Calu3 (cell line): ENCODE measurements at places on chromosomes 11 and 22. TPM values are rescaled to one million over a fixed set of nuclear protein-coding genes. Genes with fewer than 3 reads are reported as not detected.

- peak overlapping the region; percentile 52 for H3K4me3 ChIP-seq
- peaks cover 18% of the 10 kb centered on the region for H3K4me1 ChIP-seq
- peaks cover 60% of the 10 kb centered on the region for H3K27me3 ChIP-seq
- no peak overlapping the region for H3K27ac ChIP-seq
- DNase-seq, result peak; percentile 27
Observed at GRCh38 chr11:61488651-61489291, 19.8 kb upstream of the LRRC10B start.

- H3K4me3 ChIP-seq, result no peak overlapping the region
- H3K27me3 ChIP-seq, result peaks cover 67% of the 10 kb centered on the region
- H3K27ac ChIP-seq, result no peak overlapping the region
Observed at GRCh38 chr22:46147061-46147460, 3.3 kb upstream of the PPARA start.

DNA sequence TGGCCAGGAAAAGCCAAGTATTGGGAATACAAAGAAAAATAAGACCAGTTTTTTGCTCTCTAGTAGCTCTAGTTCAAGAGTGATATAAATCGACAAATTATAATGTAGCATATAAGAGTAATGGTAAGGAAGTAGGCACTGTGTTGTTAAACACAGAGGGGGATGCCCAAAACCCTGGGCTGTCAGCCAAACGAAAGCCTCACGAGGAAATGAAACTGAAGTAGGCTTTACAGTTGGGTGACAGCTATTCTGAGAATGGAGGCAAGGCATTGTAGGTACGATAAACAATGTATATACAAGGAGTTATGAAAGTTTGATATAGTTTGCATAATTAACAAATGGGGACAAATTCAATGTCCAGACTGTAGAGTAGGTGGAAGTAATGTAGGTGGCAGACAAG is 176.4 kb downstream of the FAM181B start:
- H3K36me3 ChIP-seq, result no peaks in the 10 kb centered on the region
- no peak for DNase-seq
- no peaks in the 10 kb centered on the region for H3K4me1 ChIP-seq
- H3K27me3 ChIP-seq, result no peaks in the 10 kb centered on the region

GRCh38 chr22:27224485-27225374 is 567.3 kb downstream of the MIAT start:
- no peaks in the 10 kb centered on the region for H3K4me1 ChIP-seq
- H3K36me3 ChIP-seq, result no peaks in the 10 kb centered on the region
- no peaks in the 10 kb centered on the region for H3K27me3 ChIP-seq
- H3K4me3 ChIP-seq, result no peak overlapping the region

GRCh38 chr11:123616505-123617198 is 37.8 kb downstream of the SCN3B start:
- no peak overlapping the region for H3K27ac ChIP-seq
- H3K36me3 ChIP-seq, result no peaks in the 10 kb centered on the region
- H3K4me3 ChIP-seq, result no peak overlapping the region

DNA sequence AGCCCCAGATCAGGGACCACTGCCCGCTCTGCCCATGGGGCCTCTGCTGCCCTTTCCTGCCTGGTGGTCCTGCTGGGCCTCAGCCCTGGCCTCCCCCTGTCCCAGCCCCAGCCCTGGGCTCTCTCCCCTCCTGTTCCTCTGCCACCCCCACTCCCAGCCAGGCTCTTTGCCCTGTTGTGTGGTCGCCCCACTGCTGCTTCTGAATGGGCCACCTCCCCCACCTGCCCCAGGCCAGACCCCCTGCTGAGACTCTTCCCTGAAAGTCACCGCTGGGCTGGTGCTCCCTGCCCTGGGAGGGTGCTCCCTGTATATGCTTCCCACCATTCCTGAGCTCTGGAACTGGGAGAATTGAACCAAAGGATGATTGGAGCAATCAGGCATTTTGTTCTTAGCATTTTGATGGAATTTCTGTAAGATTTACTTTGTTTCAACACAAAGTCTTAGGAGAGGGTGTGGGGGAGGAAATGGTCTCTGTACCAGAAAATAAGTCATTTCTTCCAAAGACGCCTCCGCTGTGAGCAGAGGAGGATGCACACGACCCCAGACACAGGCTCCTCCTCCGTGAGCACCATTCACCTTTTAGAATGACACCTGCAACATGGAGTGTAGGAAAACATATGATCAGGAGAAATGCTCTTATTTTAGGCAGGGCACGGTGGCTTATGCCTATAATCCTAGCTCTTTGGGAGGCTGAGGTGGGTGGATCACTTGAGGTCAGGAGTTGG is 5.2 kb downstream of the APOBEC3B start:
- no peak overlapping the region for H3K4me3 ChIP-seq
- no peak overlapping the region for H3K27ac ChIP-seq

- H3K27ac ChIP-seq, result no peak overlapping the region
- no peak for DNase-seq
- H3K4me1 ChIP-seq, result no peaks in the 10 kb centered on the region
- H3K27me3 ChIP-seq, result no peaks in the 10 kb centered on the region
Observed at GRCh38 chr11:79592406-79592805, 151.6 kb upstream of the TENM4 start.

DNA sequence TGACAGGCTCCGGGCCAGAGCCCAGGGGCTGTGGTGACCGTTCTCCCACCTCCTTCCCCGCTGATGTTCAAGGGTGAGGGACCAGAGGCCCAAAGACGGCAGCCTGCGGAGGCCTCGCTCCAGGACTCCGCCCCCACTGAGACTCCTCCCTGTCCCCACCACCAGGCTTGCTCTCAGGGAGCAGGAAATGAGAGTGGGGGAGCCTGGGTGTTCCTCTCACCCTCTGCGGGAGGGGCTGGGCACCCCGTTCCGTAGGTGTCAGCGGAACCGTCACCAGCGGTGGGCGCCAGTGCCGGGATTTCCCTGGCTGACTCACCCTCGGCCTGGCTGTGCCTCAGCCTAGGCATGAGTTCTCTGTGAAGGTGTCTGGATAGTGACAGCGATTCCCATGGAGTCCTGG is 15.7 kb downstream of the DAGLA start:
- peak; percentile 92 for DNase-seq
- H3K27me3 ChIP-seq, result no peaks in the 10 kb centered on the region
- H3K27ac ChIP-seq, result peak overlapping the region; percentile 87
- H3K4me3 ChIP-seq, result peak overlapping the region; percentile 49
- H3K4me1 ChIP-seq, result peaks cover 42% of the 10 kb centered on the region
- H3K36me3 ChIP-seq, result peaks cover 21% of the 10 kb centered on the region

DNA sequence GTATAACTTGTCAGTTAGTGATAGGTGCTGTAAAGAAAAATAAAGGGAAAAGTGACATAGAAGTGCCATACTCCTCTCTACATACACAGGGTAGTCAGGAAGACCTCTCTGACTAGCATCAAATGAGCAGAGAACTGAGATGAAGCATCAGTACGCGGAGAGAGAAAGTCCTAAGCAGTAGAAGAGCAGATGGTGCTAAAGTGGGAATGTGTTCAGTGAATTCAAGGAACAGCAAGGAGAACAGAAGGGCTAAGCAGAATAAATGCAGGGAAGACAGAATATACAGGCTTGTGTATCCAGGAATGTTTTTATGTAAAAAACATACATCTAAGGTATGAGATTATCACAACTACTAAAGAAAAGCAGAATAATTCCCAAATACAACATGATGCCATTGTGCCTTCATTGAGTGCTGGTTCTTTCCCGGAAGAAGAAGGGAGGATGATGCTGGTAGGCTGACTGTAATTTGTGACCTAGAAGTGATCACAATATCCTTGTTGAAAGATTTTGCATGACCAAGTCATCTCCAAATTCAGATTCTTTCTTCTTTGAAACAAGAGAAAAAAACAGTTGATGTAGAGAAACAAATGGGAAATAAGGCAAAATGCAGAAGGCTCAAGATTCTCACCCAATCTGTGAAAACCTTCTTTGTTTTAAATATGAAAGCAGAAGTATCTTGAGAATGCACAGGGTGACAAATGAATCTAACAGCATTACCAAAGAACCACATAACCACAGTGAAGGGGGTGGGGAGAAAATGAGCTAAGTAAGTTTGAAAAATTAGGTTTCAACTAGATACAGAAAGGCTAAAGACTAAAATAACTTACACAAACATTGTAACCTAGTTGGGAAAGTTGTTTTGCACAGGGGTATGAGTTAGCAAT is 20.5 kb downstream of the MRE11 start:
- no peak overlapping the region for H3K4me3 ChIP-seq
- H3K36me3 ChIP-seq, result no peaks in the 10 kb centered on the region
- no peak overlapping the region for H3K27ac ChIP-seq
- no peaks in the 10 kb centered on the region for H3K27me3 ChIP-seq

DNA sequence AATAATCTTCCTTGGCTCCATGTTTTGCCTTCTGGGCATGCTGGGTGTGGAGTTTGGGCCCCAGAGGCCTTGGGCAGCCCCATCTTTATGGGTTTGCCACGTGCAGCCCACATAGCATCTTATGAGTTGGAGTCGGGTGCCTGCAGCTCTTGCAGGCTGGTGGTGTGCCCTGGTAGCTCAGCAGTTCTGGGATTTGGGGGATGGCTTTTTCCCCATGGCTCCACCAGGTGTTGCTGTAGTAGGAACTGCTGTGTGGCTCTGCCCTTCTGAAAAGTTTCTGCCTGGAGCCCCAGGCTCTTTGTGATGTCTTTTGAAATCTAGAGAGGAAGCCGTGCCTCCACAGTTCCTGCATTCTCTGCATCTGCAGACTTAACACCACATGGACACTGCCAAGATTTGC is 16.8 kb downstream of the EED start:
- H3K27me3 ChIP-seq, result no peaks in the 10 kb centered on the region
- no peak overlapping the region for H3K27ac ChIP-seq
- H3K4me3 ChIP-seq, result no peak overlapping the region
- no peaks in the 10 kb centered on the region for H3K4me1 ChIP-seq
- no peak for DNase-seq

GRCh38 chr11:17354601-17354991 is 3.0 kb downstream of the NCR3LG1 start:
- peaks cover 33% of the 10 kb centered on the region for H3K36me3 ChIP-seq
- DNase-seq, result peak; percentile 81
- no peaks in the 10 kb centered on the region for H3K27me3 ChIP-seq
- H3K27ac ChIP-seq, result no peak overlapping the region
- H3K4me1 ChIP-seq, result peaks cover 12% of the 10 kb centered on the region

DNA sequence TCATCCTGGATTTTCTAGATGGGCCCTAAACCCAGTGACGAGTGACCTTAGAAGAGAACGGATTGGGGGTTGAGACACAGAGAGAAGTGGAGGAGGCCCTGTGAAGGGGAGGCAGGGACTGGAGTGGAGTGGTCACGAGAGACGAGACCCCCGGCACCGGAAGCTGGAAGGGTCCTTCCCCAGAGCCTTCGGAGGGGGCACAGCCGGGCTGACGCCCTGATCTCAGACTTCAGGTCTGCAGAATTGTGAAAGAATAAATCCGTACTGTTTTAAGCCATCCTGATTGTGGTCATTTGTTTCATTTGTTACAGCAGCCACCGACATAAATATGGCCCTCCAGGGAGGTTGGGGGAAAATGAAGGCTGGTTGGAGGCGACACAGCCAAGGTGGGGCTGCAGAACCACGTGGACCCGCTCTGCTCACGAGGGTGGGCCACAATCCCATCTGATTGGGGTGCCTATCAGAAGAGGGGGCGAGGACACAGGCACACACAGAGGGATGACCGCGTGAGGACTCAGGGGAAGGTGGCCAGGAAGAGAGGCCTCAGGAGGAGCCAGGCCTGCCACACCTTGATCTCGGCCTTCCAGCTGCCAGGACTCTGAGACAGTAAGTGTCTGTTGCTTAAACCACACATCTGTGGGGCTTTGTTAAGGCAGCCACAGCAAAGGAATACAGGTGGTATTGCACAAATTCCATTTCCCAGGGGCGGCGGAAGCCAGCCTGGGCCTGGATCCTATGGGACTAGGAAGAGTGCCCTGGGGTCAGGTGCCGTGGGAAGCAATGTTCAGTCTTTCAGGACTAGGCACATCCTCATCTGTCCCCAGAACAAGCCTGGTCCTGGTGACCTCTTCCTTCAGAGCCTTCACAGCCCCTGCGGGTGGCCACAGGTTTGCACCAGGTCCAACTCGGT is 73.3 kb upstream of the SHANK2 start:
- H3K4me1 ChIP-seq, result no peaks in the 10 kb centered on the region
- H3K27me3 ChIP-seq, result peaks cover 13% of the 10 kb centered on the region
- DNase-seq, result no peak
- H3K4me3 ChIP-seq, result no peak overlapping the region
- no peak overlapping the region for H3K27ac ChIP-seq

GRCh38 chr22:25143156-25144076 is 56.2 kb upstream of the CRYBB3 start:
- H3K27me3 ChIP-seq, result no peaks in the 10 kb centered on the region
- peaks cover 9% of the 10 kb centered on the region for H3K36me3 ChIP-seq
- H3K4me3 ChIP-seq, result no peak overlapping the region
- peaks cover 6% of the 10 kb centered on the region for H3K4me1 ChIP-seq

DNA sequence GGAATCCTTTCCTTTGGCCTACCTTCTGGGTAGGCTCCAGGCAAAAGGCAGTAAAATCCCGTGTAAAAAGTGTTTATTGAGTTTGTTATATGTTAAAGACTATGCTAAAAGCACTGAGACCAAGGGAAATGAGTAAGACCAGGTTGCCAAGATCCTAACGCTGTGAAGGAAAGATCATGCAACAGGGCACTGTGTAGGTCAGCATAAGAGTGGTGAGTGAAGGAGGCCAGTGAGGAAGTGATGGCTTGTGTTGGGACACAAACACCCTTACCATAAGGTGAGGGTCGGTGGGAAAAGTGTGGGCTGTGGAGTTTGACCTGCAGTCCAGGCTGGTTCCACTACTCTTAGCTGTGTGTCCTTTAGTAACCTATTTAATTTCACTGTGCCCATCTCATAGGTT is 202.1 kb downstream of the DBX1 start:
- no peak overlapping the region for H3K27ac ChIP-seq
- DNase-seq, result no peak
- H3K36me3 ChIP-seq, result no peaks in the 10 kb centered on the region
- H3K4me3 ChIP-seq, result no peak overlapping the region
- H3K4me1 ChIP-seq, result peaks cover 20% of the 10 kb centered on the region

- no peak overlapping the region for H3K4me3 ChIP-seq
- no peak for DNase-seq
- H3K4me1 ChIP-seq, result peaks cover 79% of the 10 kb centered on the region
- H3K27me3 ChIP-seq, result no peaks in the 10 kb centered on the region
- no peak overlapping the region for H3K27ac ChIP-seq
- no peaks in the 10 kb centered on the region for H3K36me3 ChIP-seq
Observed at GRCh38 chr11:12750181-12750580, 76.0 kb downstream of the TEAD1 start.

- peaks cover 25% of the 10 kb centered on the region for H3K27me3 ChIP-seq
- H3K4me1 ChIP-seq, result peaks cover 6% of the 10 kb centered on the region
- no peaks in the 10 kb centered on the region for H3K36me3 ChIP-seq
- H3K4me3 ChIP-seq, result no peak overlapping the region
- no peak for DNase-seq
Observed at GRCh38 chr11:60349990-60350389, 22.9 kb downstream of the MS4A6E start.

GRCh38 chr11:45647329-45647728 is 18.1 kb downstream of the CHST1 start:
- H3K36me3 ChIP-seq, result no peaks in the 10 kb centered on the region
- no peak overlapping the region for H3K4me3 ChIP-seq
- H3K27me3 ChIP-seq, result peaks cover 96% of the 10 kb centered on the region
- no peak overlapping the region for H3K27ac ChIP-seq
- DNase-seq, result no peak
- H3K4me1 ChIP-seq, result no peaks in the 10 kb centered on the region

GRCh38 chr22:35846804-35847203 is 129.1 kb downstream of the APOL5 start:
- H3K4me3 ChIP-seq, result peak overlapping the region; percentile 20
- H3K27me3 ChIP-seq, result no peaks in the 10 kb centered on the region
- H3K4me1 ChIP-seq, result peaks cover 31% of the 10 kb centered on the region
- H3K27ac ChIP-seq, result peak overlapping the region; percentile 76
- no peak for DNase-seq

- no peak overlapping the region for H3K27ac ChIP-seq
- H3K36me3 ChIP-seq, result no peaks in the 10 kb centered on the region
- H3K4me3 ChIP-seq, result no peak overlapping the region
- H3K27me3 ChIP-seq, result peaks cover 16% of the 10 kb centered on the region
- no peak for DNase-seq
Observed at GRCh38 chr11:126765196-126765595, 235.4 kb downstream of the KIRREL3 start.

The MUC6 gene
- 0.73 and 4.6 TPM in 2 replicates for total RNA-seq

The SHISA8 gene
- total RNA-seq, result not detected in 2 replicates

The SCGB2A2 gene
- total RNA-seq, result not detected in 2 replicates
